ENCODE measurements at places on chromosomes 5 and 9.
A peak's percentile ranks its signal among the peaks of the same experiment; 100 is the strongest.

DNA sequence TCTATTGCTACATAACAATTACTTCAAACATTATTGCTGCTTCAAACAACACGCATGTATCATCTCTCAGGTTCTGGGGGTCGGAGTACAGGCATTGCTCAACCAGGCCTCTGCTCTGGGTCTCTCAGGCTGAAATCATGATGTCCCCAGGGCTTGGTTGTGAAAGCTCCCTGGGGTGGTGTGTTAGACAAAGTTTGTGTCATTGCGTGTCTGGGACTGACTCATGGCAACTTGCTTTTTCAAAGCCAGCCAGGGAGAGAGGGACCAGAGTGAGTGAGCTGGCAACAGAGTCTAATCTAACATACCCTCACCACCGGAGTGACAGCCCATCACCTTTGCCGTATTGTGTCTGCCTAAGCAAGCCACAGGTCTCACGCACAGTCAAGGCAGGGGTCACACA is 259.2 kb upstream of the NFIL3 start:
- no peak for DNase-seq

- DNase-seq: no peak
Observed at GRCh38 chr9:131006601-131007000, 2.4 kb upstream of the LAMC3 start.

DNA sequence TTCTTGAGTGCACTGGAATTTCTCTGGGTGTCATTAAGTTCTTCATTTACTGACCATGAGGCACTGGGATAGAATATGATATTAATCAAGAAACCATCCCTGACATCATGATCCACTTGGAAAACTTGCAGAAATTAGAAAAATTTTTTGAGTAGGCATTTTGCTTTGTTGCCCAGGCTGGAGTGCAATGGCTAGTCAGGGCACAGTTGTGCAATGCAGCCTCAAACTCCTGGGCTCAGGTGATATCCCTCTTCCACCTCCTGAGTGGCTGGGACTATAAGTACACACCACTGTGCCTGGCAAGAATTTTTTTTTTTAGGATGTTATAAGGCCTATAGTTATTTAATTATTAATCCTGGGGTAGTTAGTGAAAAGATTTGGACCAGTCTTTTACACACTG is 106.5 kb downstream of the STK32A start:
- no peak for DNase-seq

- DNase-seq: peak; percentile 16
Observed at GRCh38 chr9:4366591-4367330, 66.9 kb upstream of the GLIS3 start.

DNA sequence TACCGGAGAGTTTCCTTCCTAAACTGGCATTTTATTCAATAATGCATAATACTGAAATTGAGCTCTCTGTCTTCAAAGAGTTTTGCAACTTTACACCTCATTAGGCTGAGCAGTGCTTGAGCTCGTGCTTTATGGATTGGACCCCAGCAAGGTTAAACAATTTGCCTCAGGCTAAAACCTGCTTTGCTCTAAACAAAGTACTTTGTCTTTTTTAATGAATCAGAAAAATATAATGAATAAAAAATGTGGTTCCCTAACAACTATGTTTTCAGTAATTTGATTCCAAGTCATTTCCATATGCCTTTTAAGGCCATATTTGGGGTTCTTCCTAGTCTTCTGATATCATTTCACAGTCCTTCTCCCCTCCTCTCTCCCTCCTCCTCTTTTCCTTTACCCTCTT is 20.0 kb downstream of the ZNF366 start:
- no peak for DNase-seq

Measured in WERI-Rb-1 (cell line).